DND-41 (cell line): ENCODE measurements at places on chromosomes 2 and 18.
A peak's percentile ranks its signal among the peaks of the same experiment; 100 is the strongest.

GRCh38 chr2:96764253-96764637, 3.5 kb downstream of the CNNM4 start:
- no peak for DNase-seq

DNA sequence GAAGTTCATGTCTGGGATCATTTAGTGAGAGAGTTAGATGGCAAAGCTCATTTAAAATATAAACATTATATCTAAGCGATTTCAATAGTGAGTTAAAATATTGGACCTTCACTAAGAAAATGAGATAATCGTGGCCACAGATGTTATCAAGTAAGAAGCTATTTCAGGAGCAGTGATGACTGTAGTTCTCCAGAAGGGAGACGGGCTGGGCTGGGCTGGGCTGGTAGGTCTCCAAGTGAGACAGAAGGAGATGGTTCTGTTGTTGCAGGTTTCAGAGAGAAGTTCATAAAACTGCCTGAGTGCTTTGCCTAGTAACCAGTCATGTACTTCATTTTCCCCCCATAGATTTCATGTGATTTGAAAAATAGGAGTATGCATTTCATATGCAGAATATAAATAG, 130.1 kb upstream of the DAPL1 start:
- no peak for DNase-seq

- DNase-seq: no peak
Measured at GRCh38 chr2:46493241-46493970, 14.0 kb downstream of the TMEM247 start.

- no peak for DNase-seq
Measured at GRCh38 chr2:14143435-14143834, 489.1 kb upstream of the LRATD1 start.

- DNase-seq: no peak
Measured at GRCh38 chr18:46830633-46831032, 73.8 kb upstream of the ST8SIA5 start.

DNA sequence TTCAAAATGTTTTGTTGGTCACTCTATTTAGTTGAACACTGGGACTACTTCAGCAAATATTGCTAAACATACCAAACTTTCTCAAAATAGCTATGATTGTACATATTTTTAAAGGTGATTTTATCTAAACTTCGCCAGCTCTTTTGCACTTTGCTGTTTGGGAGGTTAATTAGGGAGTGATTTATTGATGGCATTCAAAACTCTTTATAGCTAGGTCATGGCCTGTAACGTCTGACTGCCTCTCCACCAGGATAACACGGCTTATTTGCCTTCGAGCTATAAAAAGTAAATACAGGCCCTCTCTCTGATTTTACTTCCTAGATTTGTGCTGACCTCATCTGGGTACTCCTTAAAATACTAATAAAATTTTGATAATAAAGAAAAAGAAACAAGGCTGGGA, 931.9 kb downstream of the DCDC2C start:
- DNase-seq: no peak

- no peak for DNase-seq
Measured at GRCh38 chr2:239035997-239036731, 188.3 kb downstream of the TWIST2 start.

DNA sequence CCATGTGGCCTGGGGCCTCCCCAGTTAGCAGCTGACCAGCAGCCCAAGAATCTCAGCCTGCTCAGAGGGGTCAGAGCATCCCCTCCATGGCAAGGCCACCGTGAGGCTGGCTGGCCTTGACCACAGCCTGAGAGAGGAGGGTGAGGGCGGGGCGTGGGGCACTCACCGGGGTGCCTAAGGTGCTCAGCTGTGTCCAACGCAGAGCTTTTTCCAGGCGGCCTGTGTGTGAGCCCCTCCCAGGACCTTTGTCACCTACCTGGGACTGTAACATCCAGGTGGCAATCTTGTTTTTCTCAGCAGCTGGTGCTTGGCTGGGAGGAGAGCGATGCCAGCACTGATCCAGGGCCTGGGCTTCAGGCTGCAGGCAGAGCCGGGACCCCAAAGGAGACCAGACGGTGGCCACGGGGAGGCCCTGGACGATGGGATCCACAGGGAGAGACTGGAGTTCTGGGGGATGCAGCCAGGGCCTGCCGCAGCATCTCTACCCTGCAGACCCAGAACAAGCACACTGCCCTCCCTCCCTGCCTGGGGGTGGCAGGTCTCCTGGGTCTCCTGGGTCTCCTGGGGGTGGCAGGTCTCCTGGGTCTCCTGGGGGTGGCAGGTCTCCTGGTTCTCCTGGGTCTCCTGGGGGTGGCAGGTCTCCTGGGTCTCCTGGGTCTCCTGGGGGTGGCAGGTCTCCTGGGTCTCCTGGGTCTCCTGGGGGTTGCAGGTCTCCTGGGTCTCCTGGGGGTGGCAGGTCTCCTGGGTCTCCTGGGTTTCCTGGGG, 12.3 kb downstream of the SNED1 start:
- no peak for DNase-seq

GRCh38 chr2:23381084-23381483, 3.9 kb upstream of the KLHL29 start:
- no peak for DNase-seq

GRCh38 chr2:197284956-197285355, 25.6 kb downstream of the ANKRD44 start:
- no peak for DNase-seq

- no peak for DNase-seq
Measured at GRCh38 chr2:122205641-122206040, 450.2 kb downstream of the TSN start.

- DNase-seq: no peak
Measured at GRCh38 chr2:222672068-222672401, 577 bp downstream of the MOGAT1 start.

DNA sequence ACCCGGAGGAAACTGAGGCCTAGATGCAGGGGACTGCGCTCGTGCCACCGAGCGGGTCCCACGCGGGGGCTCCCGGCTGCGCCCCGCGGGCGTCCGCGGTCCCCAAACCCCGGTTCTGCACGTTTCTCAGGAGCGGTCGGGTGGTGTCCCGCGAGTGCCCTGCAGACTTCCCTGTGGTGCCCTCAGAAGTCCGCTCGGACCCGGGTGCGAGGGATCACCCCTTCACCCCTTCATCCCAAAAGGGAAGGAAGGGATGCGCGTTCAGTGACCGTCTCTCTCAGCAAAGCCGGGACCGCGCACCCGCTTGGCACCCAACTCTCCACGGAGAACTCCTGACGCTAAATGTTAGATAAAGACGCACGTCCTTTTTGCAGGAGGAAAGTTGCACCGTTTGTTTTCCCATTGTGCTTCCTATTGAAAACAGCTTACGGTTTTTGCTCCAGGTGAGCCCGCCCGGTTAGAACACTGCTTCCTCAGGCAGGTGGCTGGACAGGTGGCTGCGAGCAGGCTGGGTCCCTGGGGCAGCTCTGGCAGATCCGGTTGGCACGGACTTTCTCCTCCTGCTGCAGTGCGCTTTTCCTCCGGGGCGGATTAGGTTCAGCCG, 779 bp downstream of the DGKD start:
- peak; percentile 20 for DNase-seq

DNA sequence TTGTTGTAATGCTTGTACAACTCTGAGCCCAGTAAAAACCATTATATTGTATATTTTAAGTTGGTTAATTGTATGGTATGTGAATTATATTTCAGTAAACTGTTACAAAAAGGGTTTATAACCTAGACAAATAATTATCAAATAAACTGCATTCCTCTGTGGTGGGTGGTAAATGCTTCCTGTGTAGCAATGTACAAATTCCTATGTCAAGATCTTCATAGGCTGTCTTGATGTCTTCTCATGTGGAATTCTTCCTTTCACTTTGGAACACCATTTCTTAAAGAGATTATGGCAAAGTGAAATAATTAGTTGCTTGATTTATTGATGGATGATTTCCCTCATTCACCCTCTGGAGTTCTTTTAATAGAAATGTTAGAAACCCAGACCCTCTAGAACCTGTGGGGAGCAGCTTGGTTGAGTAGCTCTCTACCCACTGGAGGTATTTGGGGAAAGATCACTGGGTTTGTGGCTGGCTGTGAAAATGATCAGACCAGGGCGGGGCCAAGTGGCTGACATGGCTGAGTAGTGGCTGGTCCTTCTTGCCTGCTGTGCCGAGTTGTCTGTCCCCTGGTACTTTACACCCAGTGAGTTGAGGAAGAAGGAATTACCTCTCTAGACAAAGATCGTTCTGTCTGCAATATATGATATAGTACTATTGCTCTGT, 22.4 kb upstream of the MGAT5 start:
- no peak for DNase-seq

- DNase-seq: no peak
Measured at GRCh38 chr2:21650569-21650968, 526.8 kb downstream of the TDRD15 start.

DNA sequence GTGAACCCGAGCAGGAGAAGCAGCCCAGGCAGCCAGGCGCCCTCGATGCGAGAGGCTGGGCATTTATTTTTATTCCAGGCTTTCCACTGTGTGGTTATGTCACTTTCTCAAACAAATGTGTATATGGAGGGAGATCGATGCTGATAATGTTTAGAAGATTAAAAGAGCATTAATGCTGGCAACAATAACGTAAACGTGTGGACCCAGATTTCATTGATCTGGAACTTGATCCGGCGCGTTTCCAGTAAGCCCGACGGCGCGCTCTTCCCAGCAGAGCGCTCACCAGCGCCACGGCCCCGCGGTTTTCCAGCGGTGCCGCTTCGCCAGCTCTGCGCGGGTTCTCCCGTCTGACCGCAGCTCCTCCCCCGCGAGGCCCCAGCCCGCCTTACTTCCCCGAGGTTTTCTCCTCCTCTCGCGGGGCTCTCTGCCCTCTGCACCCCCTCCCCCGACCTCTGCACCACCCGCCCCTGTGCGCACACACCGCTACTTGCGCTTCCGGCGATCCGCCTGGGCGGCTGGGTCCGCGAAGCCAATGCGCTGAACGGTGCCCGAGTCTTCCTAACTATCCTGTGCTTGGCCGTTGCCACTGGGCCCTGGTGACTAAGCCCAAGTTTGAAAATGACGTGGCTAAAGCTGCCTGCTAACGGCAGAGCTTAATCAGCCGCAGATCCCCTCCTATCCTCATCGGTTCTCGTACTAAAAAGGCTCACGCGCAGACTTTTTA, 6.1 kb downstream of the ONECUT2 start:
- DNase-seq: no peak

DNA sequence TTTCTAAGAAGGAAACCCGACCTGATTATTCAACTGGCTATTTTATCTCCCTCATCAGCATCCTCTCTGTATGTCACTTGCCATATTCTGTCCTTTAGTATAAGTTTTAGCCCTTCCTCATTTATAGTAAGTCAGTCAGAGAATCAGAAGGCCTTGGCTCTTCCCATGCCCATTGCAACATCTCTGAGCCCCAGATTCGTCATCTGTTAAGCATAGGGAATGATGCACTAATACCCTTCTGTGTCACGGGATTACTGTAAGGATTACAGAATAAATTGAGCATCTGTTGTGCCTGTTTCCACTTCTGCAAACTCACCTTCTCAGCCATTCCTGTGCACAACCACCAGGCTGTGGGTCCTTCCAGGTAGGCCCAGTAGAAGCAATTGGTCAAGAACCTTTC, 258.1 kb upstream of the RAB12 start:
- DNase-seq: no peak

- no peak for DNase-seq
Measured at GRCh38 chr2:219403861-219404260, 14.3 kb upstream of the DES start.

DNA sequence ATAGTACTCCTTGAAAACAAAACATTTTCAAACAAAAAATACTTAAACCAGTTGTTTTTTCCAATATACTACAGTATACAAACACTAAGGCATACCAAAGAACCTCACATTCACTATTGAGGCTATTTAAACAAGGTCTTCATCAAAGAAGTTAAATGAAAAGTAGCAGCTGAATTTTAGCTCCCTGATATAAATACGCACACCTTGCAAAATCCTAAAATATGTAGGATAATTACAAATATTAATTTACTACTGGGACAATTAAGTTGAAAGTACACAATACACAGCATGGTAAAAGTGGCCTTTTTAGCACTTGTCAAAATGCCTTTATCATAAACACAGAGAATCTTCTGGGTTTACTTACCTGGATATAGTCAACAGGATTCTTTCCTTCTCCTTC, 78.7 kb downstream of the CUL3 start:
- DNase-seq: no peak

DNA sequence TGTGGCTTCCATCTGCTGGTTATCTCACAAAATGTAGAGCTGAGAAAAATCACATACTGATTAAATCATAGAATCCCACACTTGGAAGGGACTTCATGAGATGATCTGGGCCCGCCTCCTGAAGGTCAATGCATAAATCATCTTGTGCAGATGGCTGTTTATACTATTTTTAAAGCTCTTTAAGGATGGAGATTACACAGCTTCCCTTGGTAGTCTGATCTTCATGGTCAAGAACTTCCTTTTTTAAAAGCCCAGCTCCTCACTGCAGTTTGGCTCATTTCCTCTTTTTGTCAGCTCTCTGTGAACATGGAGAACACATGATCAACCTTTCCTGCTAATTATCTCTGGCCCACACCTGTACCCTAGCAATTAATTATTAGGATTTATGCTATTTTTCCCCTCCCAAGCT, 25.9 kb downstream of the GCG start:
- no peak for DNase-seq

DNA sequence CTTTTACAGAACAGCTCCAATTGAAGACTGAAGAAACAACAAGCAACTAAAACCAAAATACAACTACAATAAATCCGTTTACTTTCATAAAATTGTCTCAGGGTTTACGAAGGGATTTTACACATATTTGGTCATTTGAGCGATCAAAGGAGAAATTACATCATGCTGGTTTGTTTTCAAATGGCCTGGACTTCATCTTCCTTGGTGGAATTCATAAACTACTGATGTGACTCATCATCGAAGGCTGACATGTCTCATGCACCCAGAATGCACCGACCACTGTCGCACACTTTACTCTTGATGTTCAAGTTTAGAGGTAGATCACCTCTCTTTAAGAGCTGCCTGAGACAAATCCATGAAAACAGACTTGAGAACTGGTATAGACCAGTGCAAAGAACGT, 25.6 kb upstream of the PMAIP1 start:
- DNase-seq: no peak

- DNase-seq: no peak
Measured at GRCh38 chr18:56641714-56642337, 3.4 kb upstream of the TXNL1 start.

GRCh38 chr18:76532875-76533274, 37.8 kb upstream of the ZNF516 start:
- DNase-seq: no peak
